Dermis microvascular lymphatic vessel endothelial cell (primary cell): ENCODE measurements at places on chromosomes 12 and 14.

- DNase-seq, result no peak
Measured at GRCh38 chr12:97637770-97638169, 175.2 kb downstream of the RMST start.

- no peak for DNase-seq
Measured at GRCh38 chr14:89166633-89167032, 250.4 kb downstream of the FOXN3 start.

GRCh38 chr14:55309761-55310365 lies 38.6 kb downstream of the FBXO34 start:
- DNase-seq, result peak; percentile 10

DNA sequence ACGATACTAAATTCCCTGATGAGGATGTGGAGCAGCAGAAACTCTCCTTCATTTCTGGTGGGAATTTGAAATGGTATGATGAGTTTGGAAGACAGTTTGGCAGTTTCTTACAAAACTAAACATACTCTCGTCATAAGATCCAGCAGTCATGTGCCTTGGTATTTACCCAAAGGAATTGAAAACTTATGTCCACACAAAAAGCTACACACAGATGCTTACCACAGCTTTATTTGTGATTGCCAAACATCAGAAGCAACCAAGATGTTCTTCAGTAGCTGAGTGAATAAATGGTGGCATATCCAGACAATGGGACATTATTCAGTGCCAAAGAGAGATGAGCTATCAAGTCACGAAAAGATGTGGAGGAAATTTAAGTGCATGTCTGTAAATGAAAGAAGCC lies 10.7 kb upstream of the APOLD1 start:
- DNase-seq, result no peak

GRCh38 chr14:58770491-58770982 lies 132.8 kb downstream of the DACT1 start:
- DNase-seq, result no peak

DNA sequence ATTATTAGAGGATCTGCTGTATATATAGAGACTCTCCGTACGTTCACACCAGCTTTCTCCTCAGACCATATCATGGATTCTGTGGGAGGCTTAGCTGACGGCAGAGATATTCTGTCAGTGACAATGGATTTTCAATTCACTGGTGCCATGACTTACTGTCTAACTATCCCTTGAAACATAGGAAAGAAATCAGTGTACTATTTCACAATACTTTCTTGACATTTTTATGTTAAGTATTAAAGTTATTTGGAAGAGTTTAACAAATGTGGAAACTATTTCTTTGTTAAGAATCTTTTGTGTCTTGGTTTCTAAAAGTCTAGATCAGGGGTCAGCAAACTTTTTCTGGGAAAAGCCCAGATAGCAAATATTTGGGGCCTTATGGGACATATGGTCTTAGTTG lies 118.5 kb downstream of the GTF2A1 start:
- DNase-seq, result no peak

GRCh38 chr12:113905829-113906228 lies 60.3 kb downstream of the RBM19 start:
- DNase-seq, result no peak

DNA sequence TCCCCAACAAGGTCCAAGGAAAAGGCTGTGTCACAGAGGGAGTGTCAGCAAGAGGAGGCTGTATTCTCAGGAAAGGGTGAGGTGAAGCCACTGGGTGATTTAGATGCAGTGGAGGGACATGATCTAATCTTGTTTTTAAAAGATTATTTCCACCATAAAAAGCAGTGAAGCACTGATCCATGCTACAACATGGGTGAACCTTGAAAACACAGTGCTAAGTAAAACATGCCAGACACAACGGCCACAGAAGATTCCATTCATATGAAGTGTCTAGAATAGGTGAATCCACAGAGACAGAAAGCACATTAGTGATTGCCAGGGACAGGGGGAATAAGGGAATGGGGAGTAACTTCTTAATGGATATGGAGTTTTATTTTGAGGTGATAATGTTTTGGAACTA lies 12.8 kb downstream of the RITA1 start:
- no peak for DNase-seq

GRCh38 chr12:99002156-99002555 lies 357.1 kb downstream of the APAF1 start:
- DNase-seq, result no peak

- DNase-seq, result no peak
Measured at GRCh38 chr14:36398463-36399291, 78.2 kb upstream of the MBIP start.

- no peak for DNase-seq
Measured at GRCh38 chr14:88300817-88301216, 22.3 kb downstream of the KCNK10 start.

DNA sequence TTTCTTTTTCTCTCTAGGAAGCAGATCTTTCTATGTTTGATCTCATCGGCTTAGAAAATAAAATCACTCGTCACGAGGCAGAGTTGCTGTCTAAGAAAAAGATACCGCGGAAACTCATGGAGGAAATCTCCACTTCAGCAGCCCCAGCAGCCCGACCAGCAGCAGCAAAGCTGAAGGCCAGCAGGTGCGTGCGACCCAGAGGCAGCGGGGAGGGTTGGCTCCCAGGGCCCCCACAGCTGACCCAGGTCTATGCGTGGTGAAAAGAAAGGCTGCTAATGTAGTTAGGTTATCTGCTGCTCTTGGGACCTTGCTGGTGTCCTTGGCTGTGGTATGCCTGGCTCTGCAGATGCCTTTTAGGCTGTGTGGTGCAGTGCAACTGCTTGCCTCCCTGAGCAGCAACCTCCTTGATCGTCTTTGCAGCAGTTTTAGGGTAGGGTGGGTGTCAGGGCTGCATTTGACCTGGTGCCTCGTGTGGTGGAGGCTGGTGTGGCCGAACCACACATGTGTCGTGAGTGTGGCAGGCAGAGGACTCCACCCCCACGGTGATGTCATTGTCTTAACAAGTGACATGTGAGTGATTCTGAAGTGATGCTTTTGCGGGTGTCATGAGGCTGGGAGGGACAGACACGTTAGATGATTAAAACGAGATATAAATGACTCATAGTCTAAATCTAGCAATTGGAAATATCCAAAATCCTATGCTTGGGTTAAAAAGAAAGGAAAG lies 68.6 kb downstream of the EP400 start:
- DNase-seq, result no peak

- DNase-seq, result no peak
Measured at GRCh38 chr14:96832351-96832750, 35.2 kb downstream of the VRK1 start.

GRCh38 chr12:51630256-51630880 lies 39.3 kb downstream of the SCN8A start:
- DNase-seq, result no peak

DNA sequence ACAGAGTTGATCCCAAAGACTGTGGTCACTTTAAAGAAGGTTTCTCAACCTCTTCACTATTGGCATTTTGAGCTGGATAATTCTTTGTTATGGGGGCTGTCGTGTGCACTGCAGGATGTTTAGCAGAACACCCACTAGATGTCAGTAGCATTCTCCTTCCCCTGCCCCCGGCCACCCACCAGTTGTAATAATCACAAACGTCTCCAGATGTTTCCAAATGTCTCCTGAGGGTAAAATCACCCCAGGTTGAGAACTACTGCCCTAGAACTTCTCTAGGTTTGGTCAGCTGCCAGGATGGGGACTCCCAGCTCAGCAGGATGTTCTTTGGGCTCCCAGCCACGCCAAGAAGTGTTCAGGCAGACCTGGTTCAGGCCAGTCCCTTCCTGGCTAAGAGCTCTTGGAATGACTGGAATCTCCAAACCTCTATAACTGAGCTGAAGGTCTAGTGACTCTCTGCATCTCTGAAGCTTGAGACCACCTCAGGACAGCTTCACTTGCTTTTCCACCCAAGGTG lies 12.5 kb upstream of the AJUBA start:
- no peak for DNase-seq

GRCh38 chr14:74566174-74567141 lies 45.6 kb downstream of the LTBP2 start:
- no peak for DNase-seq

DNA sequence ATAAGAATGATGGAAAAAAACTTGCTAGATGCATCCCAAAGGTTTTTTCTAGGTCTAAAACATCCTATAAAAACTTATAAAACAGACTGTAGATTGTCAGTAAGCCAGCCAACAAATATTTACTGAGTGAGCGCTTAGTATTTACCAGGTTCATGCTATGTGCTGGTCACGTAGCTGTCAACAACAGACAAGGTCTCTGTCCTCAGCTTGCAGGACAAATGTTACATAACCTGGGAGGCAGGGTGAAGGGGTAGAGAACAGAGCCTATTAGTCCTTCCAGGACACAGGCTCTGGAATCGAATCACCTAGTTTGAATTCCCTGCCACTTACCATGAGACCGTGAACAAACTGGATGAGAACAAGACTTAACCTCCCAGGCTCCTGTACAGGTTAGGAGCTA lies 6.4 kb downstream of the NFYB start:
- no peak for DNase-seq

GRCh38 chr14:89277203-89277602 lies 139.8 kb downstream of the FOXN3 start:
- no peak for DNase-seq

DNA sequence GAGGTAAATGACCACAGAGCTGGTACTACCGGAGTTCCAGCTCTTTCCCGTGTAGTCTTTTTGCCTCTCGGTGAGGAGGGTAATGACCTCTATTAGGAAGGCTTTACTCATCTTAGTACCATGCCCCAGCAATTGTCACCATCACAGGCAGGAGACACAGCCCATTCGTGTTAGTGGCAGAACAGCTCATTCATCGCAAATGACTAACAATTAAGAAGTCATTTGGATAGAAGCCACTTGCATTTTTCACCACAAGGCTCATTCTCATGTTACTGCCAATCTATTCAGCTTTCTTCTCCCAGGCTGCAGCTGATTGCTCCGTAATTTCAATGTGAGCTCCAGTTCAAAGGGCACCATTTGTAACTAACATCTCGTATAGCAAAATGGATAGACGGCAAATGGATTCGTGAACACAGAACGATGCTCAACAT lies 718.8 kb upstream of the TMEM132C start:
- no peak for DNase-seq

DNA sequence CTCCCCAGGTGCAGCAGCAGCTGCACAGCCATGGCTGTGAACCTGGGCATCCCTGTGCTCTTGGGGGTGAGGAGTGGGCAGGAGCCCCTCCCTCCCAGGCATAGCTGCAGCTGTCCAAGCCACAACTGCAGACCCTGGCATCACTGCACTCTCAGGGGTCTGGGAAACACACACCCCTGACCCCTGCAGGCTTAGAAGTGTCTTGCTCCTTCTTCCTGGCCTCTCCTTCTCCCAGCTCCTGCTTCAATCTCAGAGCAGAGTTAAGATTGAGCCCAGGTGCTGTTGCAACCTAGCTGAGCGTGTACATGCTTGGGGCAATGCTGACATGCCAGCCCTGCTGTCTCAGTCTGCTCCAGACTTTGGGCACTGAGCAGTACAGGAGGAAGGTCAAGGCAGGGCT lies 833.6 kb downstream of the FLRT2 start:
- no peak for DNase-seq

DNA sequence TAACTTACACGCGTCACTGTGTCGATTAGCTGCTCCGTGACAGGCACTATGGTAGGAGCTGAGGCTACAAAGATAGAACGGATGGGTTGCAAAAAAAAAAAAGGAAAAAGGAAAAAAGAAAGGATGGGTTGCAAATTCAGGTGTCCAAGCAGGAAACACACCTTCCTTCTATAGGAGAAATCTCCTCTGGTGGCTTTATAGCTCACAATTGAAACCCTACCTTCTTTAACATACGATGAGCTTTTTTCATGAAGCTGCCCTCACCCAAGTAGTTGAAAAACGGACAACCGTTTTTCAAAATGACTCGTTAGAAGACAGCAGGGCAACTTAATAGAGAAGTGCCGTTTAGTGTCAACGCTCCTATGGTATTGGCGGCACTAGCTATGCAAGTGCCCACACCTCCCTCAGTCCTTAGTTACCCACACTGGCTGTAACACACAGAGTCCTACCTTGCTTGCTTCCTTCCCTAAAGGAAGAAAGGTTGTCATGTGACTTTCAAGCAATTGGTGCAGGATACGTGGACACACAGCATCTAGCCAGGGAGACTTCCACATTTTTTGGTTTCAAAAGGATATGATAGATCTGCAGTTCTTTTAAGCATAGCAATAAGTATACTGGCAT lies 682 bp upstream of the TRIP11 start:
- DNase-seq, result peak; percentile 53

DNA sequence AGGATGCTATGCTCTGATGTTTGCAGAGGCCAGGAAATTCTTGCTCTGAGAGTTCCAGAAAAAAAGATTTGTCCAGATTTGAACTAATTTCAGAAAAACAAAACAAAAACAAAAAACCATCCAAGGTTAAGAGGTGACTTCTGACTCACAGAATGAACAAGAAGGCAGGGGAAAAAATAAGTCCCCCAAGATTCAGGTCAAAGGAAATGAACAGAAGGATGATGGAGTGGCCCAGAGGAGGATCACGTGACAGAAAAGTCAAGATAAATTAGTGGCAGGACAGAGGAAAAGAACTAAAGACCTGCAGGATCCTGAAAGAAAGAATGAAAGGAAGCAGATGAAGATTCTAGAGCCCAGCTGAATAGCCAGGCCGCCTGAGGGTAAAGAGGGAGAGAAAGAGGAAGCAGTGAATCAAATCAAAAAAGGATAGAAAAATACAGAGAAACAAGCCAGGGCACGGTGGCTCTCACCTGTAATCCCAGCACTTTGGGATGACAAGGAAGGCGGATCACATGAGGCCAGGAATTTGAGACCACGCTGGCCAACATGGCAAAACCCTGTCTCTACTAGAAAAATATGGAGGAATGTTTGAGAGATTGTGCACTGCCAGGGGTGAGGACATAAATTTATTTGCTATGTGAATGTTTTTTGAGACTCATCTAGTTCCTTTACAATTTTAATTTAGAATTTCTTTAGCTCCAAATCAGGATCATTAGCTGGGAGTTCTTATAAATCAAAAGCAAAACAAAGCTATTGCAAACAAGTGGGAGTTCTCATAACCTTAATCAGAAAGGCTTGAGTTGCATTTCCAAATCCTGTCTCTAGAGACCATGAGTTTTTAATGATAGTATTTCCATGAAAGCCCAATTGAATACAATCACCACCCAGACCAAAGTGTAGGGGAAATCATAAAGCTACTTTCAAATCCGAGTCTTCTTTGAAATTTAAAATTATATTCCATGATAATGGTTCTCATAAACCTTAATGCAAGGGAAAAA lies 217.1 kb upstream of the PLEKHG7 start:
- DNase-seq, result no peak

DNA sequence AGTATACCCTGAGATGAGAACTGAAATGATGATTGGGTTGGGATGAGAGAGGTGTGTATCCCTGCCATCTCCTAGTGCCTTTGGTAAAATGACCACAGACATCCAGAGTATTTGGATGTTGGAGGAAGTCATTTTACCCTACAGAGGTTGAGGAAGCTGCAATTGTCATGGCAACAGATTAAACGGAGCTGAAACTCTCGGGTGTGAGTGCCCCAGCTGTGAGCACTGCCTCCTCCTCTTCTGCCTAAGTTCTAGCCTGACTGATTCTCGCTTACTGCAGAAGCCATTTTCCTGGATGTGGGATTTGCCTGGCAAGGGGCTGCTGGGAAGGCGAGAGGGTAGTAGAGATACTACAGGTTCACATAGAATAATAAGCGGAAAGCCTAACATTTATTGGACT lies 10.3 kb upstream of the PPP4R4 start:
- DNase-seq, result no peak
